Heart right ventricle (tissue), 16 donors: ENCODE measurements at places on chromosomes 2 and 18. TPM values are rescaled to one million over a fixed set of nuclear protein-coding genes. Genes with fewer than 3 reads are reported as not detected.

DNA sequence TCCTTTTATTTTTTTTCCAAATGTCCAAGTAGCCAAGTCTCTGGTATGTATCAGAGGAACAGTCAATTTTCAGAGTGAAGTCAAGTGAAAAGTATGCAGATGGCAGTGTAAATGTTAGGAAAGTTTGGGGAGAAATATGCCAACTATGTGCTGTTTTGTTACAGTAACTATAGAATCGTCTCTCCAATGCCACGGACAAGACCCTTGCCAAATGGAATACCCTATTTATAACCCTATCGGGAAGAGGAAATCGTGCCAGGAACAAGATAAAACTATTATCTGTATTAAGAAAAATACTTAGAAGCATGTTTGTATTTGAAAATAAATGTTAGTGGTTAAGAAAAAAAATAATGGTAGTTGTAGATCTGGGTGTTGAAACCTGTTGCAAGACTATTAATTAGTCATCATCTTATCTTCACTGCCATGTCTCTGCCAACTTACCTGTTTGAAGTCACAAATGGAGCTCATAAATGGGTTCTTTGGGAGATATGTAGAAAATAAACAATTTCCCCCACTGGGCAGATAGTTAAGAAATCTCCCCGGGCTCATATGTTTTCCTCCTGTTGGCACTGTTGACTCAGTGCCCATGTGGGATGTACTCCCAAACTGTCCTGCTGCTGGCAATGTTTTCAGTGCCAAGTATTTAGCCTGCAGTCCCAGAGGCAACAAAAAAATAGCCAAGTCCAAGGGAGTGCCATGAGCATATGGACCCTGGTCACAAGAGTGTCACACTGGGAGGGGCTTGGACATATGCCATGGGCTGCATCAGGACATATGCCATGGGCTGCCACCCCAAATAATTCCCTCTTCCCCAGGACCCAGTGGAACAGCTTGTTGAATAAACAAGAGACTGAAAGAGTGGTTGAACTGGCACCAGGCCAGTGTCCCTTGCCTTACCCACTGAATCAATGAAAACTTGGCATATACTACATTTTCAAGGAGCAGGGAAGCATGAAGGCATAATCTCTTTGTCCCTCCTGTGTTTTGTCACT lies 366.9 kb downstream of the OSR1 start:
- DNase-seq = peak; percentile 9

GRCh38 chr2:74747411-74748080 lies 86.4 kb upstream of the HK2 start:
- no peak for DNase-seq

PDE11A gene
- 1.1 TPM for total RNA-seq

- DNase-seq = no peak
Measured at GRCh38 chr2:112154246-112155117, 16.3 kb downstream of the FBLN7 start.

THSD7B gene
- total RNA-seq = 0.11 TPM

DNA sequence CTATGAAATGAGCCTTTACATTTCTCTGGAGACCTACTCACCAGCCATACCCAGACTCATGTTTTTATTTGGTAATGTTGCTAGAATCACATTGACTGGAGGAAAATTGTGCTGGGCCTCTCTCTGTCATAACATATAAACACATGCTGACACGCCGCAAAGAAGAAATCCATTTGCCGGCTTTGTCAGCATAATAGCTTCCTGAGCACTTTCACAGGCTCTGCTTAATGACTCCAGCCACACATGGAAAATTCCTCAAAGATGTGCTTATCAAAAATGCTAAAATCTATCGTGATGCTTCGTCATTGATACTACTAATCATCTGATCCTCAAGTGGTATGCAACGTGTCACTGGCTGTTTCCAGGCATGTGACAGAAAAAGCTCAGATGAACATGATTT lies 63.1 kb downstream of the RND3 start:
- no peak for DNase-seq

DNA sequence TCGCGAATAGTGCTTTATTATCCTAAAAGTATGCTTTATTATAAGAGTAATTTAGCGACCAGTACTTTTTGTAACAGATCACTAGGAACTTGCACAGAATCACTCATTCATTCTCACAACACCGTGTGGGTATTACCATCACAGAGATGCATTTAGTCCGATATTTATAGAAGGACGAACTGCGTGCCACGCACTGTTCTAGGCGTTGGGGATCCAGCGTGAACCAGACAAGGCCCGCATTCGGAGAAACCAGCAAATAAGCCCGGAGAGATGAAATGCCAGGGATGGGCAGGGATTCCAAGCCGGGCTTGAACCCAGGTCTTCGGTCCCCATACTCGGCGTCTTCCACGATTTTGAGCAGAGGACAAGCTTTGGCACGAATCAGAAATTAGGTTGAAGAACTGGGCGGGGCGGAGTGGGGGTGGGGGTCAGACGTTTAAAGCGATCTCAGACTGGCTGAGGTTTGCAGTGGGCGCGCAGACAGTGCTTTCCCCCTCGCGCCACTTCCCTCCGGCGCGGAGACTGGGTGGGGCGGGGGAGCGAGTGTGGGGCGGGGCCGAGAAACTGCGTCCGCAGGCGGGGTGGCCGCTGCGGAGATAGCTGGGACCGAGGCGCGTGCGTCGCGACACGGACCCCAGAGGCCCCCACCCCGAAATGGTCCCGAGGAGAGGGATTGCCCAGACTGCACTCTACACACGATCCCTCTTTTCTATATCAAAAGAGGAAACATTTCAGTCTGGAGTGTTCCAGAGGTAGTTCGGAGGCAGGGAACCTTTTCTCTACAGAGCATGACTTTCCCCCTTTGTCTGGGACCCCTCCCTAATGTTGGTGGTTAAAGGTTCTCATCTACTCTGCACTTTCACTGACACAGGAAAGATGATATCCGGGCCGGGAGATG lies 1.1 kb upstream of the CXCR4 start:
- DNase-seq = peak; percentile 61

DNA sequence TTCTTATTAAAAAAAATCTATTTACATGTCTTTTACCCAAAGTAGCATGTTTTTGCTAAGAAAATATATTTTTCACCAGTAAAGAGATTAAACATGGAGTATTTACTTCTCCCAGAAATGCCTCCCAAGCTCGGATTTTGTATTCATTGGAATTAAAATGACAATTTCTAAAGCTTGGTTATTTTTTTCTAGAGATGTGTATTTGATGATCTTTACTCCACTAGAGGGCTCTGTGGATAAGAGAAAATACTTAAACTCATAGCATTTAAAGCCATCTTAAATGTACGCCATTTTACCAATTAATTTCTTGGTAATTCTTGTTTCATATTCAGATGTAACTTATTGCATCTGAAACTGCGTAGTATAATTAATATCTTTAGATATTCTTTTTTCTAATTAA lies 461.4 kb downstream of the GALR1 start:
- DNase-seq = no peak

OSR1 gene
- 3.8 TPM for total RNA-seq

DNA sequence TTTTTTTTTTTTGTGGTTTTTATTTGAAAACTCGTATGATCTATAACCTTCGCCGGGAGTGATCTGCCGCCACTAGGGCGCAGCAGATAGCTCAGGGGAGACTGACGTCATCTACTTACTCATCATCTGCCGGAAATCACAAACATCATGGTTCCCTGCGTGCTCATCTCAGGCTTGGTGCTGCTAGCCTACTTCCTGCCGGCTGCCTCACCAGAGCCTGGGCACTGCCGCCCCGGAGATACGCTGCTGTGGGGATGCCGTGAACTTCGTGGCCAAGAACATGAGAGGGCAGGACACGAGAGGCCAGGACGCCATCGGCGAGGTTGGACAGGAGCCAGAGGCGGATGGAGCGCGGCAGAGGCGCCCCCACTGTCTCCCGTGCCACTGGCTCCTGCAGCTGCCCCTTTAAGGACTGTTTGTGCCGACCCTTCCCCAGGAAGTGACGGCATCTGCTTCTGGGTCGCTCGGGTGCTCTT lies 68.8 kb downstream of the DOK6 start:
- no peak for DNase-seq

LYPD6B gene
- not detected for total RNA-seq

DNA sequence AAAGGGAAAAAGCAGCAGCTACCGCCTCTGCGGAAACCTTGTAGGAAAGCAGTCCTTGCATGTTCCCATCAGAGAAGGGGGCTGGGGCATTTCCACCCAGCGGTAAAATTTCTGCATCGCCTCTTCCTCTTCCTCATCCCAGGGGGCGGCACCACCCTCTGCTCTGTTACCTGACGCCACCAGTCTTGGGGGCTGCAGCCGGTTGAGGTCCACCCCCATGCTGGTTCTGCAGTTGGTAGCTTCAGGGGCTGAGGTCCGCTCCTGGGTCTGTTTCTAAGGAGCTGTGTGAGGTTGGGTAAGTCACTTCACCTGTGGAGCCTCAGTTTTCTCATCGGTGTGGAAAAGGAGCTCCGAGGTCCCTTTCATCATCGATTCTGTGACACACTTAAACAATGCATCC lies 14.2 kb upstream of the AGAP1 start:
- DNase-seq = no peak

PCARE gene
- total RNA-seq = 0.74 TPM

G6PC2 gene
- 0.15 TPM for total RNA-seq

- peak; percentile 66 for DNase-seq
Measured at GRCh38 chr2:101518578-101519492, 43.9 kb upstream of the RFX8 start.

CBLN2 gene
- not detected for total RNA-seq

SCG2 gene
- total RNA-seq = not detected
